Germinal center (tissue), 1 donor: ENCODE measurements at places on chromosomes 3 and 15.

DNA sequence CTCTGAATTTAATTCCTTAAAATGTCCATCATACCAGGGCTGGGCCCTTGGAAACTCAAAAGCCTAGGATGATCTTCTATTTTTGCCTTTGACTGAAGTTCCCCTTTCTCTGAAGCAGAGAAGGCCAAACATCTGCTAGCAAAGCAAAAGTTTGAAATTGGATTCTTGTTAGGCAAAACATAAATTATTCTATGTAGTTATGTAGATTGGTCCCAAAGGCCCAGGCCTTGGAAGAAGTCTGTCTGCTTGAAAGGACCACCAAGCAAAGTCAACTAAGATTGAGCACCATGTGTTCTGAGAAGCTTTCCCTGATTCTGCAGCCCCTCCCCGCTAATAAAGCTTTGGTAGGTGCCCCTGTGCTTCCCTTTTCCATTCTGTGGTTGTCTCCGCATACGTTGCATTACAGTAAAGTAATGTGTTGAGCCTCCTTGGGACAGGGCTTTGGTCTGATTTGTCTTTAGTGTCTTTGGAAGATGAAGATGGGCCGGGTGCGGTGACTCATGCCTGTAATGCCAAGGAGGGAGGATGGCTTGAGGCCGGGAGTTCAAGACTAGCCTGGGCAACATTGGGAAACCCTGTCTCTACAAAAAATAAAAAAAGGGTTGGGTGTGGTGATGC, 56.4 kb downstream of the RPL39L start:
- no peak for DNase-seq

- peak; percentile 31 for DNase-seq
Measured at GRCh38 chr3:194472290-194472920, 14.4 kb downstream of the ATP13A3 start.

- DNase-seq, result no peak
Measured at GRCh38 chr15:56939257-56939656, 20.8 kb downstream of the TCF12 start.

DNA sequence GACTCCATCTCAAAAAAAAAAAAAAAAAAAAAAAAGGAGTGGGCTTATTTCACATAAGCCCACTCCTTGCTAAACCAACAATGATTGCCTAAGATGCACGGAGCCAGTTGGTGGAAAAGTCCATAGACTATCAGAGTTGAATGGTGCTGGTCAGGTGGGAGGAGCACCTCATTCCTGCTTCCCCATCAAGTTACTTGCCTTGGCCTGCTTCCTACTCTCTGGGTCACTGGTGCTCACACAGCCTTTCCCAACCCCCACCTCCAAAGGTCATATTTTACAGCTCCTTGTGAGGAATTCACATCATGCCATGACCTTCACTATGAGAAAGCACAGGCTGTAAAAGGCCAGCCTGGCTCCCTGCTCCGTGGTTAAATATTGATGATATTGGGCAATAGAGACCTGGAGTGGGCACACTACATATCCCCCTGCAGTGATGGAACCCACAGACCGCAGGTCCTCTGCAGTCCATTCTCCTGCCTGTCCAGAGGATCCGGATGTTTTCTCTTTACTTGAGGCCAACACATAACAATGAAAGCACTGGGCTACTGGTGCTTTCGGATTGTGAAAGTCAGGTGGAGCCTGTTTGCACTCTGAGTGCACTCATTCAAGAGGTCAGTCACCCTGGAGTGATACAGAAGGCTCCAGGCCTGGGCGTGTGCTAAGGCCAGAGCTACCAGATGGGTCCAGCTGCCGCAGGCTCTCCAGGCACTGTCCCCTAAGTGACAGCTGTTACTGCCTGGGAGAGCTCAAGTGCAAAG, at the start of gene SLC51B:
Gene SLC51B (plus strand): TSS at position 664 of the 758 bp plus-strand sequence. CDS start 4,618 bp downstream, outside the sequence.
- DNase-seq, result no peak

DNA sequence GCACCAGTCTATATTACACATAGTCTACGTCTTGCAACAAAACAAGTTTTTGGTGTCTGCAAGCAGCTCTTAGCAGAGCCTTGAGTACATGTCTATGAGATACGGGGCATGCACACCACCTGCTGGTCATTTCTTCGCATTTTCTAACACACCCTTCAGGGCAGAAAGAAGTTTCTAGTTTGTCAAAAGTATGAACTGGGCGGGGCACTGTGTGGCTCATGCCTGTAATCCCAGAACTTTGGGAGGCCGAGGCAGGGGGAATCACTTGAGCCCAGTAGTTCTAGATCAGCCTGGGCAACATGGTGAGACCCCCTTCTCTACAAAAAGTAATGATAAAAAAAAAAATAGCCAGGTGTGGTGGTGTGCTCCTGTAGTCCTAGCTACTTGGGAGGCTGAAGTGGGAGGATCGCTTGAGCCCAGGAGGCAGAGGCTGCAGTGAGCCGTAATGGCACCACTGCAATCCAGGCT, 64.2 kb upstream of the ARL8B start:
- peak; percentile 49 for DNase-seq

- DNase-seq, result no peak
Measured at GRCh38 chr3:73924048-73924447, 299.3 kb upstream of the PDZRN3 start.

DNA sequence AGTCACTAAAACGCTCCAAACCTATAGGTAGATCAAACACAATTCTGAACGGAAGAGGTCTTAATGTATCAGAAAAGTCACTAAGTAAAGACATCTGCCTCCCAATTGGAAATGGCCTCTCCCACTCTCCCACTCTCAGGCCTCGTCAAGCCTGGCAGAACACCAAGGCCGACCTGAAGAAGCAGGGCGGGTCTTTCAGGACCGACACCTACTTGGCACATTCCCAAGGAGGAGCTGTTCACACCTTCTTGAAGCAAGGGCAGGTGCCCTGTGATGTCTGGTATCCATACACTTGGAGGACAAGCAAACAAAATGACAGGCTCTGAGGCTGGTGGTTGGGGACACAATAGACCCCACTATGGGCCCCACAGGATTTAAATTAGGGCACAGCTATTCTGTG, 30.0 kb downstream of the XXYLT1 start:
- no peak for DNase-seq

GRCh38 chr3:139987908-139988307, 52.9 kb downstream of the CLSTN2 start:
- no peak for DNase-seq

DNA sequence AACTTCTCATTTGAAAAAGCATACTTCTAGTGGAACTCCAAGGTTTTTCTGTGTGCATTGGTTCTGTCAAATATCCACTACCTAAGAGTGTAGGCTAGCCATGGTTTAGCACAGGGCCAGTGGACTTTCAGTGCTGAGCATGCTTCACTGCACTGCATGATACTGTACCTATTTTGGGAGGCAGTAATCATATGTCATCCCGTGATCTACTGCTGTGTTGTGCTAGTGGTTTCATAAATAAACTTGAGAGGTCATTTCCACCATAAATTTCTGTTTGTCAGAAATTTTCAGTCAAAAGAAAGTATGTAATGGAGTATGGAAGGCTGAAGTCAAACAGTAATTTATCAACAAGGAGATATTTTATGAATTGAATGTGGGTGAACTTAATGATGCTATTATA, 203.6 kb downstream of the ROBO1 start:
- no peak for DNase-seq

DNA sequence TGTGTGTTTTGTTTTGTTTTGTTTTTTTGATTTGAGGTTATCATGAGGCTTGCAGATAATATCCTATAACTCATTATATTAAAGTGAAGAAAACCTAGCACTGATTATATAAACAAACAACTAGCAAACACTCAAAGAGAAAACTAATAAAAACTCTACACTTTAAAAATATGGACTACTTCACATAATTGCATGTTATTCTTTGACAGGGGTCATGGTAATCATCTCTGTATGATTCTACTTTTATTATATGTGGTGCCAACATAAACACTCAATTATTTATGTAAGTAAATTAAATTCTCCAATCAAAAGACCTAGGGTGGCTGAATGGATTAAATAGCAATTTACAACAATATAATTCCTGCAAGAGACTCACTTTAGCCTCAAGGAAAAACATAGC, 44.6 kb upstream of the P3H2 start:
- no peak for DNase-seq

DNA sequence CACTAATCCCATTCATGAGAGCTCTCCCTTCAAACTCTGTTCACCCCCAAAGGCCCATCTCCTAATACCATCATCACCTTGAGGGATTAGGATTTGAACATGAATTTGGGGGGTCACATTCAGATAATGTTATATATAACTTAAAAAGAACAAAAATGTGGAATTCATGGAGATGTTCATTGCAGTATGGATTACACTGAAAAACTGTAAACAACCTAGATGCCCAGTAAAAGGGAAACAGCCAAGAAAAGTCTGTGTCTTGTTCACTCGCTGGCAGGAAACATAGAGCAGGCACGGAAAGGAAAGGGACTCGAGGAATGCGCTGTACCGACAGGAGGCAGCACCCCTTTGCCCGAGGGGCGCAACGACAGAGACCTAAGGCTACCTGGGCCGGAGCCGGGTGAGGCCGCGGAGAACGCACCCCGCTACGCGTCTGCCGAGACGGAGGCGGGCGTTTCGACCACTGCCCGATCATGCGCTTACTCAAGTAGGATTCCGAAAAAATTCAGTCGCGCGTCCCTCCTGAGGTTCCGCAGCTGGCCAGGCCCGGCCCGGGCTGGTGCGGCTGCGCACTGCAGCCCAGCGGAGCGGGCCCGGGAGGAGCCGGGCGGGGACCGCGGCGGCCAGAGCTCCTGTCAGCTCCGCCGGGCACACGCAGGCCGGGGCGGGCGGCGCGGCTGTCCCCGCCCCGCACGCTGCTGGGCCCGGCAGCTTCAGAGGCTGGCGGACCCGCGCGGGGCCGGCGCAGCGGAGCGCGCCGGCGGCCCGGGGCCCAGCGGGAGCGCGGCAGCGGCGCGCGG, 862 bp upstream of the MAN2A2 start:
- DNase-seq, result peak; percentile 91

GRCh38 chr3:102614021-102614569, 179.3 kb downstream of the ZPLD1 start:
- no peak for DNase-seq

DNA sequence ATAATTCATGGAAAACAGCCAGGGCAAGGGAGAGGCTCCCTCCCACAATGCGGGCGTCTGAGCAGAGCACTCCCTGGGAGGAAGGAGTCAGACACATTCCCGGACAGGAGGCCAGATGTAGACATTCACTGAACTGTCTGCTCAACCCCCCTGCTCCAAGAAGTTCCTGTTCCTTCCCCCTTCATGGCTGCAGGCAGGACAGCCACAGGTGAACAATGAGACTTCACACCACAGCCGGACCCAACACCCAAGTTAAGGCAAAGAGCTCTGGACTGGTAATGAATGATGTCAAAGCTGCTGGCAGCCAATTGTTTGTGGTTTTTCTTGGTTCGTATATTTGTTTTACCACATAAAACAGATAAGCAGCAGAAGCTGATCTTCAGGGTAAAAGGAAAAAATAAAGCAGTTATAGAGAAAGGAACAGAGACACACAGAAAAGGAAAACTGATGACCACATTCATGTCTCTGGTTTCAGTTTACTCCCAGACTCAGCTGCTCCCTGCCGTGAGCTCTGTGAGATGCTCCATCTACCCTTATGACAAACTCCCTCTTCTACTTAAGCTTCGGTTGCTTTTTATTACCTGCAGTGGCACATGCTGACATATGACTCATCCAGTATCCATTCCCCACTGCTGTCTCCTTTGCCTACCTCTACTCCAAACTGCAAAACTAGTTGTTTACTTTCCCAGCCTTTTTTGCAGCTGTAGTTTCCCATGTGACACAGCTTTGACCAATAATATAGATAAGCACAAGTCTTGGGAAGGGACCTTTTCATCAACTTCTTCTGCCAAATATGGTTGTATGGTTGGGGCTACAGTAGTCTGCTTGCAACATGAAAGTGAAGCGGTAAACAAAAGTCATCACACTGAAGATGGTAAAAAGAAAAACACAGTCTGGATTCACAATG, 33.1 kb downstream of the DZIP1L start:
- no peak for DNase-seq

DNA sequence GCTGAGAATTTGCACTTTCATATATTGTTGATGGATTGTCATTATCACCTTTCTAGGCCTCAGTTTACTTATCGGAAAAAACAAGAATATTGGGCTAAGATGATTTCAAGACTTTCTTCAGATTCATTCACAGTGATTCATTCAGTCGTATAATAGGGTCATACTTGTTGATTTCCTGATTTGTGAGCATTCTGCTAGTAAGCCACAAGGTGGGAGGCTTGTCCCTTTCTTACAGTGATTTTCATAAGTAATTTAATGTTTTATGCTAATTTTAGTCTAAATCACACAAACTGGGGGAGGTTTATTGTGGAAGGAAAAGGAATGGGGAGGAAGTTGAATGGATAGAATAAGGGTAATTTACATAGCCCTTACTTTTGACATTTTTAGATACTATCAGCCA, 126.8 kb upstream of the GOLGA6L4 start:
- no peak for DNase-seq

- DNase-seq, result no peak
Measured at GRCh38 chr3:29153811-29154210, 127.1 kb upstream of the RBMS3 start.

DNA sequence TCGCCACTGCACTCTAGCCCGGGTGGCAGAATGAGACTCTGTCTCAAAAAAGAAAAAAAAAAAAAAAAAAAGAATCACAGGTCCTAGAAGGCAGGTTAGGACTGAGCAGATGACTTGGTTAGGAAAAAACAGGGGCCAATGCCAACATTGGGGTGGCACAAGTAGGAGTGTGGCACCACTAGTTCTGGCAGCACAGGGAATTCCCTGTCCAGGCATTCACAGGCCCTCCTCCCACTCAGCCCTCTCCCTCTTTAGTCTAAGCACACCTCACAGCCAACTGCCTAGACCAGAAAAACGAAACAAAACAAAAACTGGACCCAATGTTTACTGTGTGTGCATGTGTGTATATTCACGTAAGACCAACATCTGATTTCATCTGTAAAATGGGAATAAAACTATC, 10.5 kb downstream of the THOC7 start:
- DNase-seq, result no peak

GRCh38 chr3:72210261-72210660, 425.3 kb upstream of the PROK2 start:
- DNase-seq, result no peak

DNA sequence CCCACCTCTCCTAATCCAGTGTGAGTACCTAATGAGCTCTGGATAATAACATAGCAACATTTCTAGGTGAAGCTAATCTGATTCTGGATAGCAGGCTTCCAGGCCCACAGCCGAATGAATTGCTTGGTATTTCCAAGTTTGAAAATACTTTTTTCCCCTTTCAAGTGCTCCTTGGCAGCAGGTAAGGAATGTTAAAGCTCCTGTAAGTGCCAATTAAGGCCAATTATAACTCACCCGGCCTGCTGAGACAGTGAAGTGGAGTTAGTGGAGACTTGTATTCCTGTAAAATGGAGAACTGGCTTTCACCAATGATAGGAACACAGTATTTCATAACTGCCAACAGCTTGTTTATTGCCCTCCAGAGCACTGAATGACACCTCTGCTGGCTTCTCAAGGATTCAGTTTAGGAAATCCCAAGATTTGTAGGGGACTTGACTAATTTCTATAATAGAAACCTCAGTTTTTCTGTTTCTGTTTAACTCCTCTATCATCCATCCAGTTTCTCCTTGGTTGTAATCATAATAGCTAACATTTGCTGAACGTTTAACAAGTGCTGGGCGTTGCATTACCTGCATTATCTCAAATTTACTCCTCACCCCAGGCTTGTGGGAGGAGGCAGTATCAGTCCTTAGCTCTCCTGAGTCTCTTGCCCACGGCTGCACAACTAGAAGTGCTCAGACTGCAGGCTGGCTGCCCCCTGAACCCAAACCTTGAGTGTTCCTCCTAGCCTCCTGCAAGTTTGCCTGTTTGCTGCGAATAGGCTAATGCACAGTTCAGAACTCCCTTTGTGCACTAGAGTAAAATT, 52.7 kb upstream of the SCAANT1 start:
- no peak for DNase-seq
